ENCODE measurements at places on chromosomes 12 and 14.

DNA sequence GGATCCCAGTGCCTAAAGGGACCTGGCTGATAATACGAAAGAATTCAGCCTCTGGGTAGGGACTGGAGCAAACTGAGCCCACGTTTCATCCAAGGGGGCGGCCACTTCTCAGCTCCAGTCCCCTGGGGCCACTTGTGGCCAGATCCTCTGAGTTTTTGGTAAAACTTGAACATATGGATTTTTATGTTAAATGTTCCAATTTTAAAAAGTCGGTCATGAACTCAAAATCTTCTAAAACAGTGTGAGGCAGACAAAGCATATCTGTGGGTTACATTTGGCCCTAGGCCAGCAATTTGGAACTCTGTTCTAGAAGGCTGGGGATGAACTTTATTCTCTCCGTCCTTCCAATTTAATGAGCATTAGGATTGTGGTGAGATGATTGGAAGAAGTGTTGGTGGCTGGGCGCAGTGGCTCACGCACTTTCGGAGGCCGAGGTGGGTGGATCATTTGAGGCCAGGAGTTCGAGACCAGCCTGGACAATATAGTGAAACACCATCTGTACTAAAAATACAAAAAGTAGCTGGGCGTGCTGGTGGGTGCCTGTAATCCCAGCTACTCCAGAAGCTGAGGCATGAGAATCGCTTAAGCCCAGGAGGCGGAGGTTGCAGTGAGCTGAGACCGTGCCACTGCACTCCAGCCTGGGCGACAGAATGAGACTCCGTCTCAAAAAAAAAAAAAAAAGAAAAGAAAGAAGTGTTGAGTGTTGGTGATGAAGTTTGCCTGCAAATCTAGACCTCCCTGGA is 3.0 kb upstream of the PPP1CC start:
- no peak for DNase-seq

GRCh38 chr12:84619053-84619571 is 293.5 kb downstream of the SLC6A15 start:
- no peak for DNase-seq

GRCh38 chr12:28552251-28552970 is 362.2 kb downstream of the CCDC91 start:
- no peak for DNase-seq

DNA sequence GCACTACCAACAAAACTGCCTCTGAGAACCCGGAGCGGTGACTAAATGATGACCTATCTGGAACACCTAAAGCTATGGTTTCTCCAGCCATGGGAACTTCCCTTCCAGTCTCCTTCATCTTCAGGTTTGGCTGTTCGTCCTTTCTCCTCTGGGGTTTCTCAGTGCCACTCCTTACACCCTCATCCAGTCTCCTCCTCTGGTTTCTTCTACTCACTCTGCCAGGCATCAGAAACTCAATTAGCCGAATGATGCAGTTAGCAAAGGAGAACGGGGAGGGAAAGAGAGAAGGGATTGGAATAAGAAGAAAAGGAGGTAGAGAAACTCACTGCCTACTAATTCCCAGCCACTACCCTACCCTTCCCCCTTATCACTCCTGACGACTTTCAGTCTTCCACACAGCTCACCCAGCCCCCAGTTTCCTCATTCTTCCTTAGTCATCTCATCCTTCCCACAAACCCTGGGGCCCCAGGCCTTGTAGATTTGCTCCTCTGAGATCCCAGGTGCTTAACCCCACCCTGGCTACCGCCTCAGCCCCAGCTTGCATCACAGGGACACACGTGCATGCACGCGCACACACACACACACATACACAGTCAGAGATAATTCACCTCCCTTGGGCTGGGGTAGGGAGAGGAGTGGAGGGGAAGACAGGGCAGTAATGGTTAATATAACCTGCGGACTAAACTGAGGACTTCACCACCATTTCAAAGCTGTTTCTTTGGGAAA is 13.0 kb downstream of the FGD6 start:
- no peak for DNase-seq

- DNase-seq, result no peak
Observed at GRCh38 chr12:124663206-124663605, 95.8 kb upstream of the NCOR2 start.

GRCh38 chr14:26289891-26290486 is 307.8 kb downstream of the NOVA1 start:
- DNase-seq, result no peak

DNA sequence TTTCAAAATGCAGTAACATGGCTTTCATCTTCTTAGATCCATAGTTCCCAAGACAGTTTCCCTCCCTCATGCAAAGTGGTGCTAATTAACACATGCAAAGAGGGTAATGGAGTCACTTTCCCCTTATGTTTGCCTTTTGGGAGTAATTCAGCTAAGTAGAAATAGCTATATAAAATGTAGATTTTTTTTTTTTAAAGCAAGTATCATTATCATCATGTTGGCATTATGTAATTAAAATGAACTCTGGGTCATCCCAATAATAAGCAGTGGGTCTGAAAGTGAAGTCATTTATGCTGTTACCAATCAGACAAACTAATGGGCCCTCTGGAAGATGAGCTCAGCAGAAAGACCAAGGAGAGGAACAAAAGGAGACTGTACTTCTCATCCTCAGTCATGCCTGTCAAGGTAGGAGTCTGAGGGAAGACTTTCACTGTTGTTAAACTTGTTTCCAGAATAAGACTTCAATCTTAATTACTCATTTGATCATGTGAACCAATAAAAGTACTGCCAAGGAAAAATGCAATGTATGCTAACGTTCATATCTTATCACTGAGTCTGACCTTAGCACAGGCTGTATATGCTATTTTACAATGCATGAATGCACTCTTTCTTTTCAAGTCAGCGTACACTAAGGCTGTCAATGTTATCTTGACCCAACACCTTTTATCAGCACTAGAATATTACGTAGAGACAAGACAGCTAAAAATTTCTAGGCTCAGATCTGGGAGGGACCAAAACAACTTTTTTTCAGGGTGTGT is 26.8 kb downstream of the AREL1 start:
- DNase-seq, result no peak

GRCh38 chr12:52228366-52228765 is 4.7 kb upstream of the KRT7 start:
- no peak for DNase-seq

- DNase-seq, result no peak
Observed at GRCh38 chr12:71521125-71521524, 81.5 kb downstream of the LGR5 start.

GRCh38 chr12:132326646-132327045 is 2.7 kb downstream of the GALNT9 start:
- no peak for DNase-seq

DNA sequence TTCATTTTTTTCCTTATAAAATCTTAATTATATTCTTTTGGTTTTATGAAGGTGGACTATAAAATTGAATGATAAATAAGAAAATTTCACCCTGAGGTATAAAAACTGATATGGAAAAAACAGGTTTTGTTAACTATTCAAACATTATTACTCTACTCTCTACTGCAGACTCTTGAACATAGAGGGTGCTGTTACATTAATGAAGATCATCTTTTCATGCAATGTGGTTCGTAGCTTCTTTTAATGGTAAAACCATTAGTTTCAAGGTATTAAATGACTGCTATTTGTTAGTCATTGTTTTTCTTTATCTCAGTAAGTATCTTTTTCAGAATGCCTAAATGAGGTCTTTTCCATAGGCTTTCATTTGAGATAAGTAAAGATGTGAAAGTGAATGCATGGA is 510.4 kb downstream of the SLC16A7 start:
- DNase-seq, result no peak

GRCh38 chr12:98274430-98275130 is 240.8 kb upstream of the TMPO start:
- DNase-seq, result no peak

DNA sequence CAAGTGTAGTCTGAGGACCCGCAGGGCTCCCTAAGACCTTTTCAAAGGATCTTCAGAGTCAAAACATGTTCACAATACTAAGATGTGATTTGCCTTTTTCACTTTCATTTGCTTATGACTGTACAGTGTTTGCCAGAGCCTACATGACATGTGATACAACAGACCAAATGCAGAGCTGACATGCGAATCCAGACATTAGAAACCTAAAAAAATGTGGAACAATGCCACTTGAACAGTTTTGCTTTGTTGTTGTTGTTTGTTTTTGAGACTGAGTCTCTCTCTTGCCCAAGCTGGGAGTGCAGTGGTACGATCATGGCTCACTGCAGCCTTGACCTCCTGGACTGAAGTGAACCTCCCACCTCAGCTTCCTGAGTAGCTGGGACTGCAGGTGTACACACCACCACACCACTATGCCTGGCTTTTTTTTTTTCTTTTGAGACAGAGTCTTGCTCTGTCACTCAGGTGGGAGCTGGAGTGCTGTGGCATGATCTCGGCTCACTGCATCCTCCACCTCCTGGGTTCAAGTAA is 5.3 kb upstream of the RAB35 start:
- no peak for DNase-seq

DNA sequence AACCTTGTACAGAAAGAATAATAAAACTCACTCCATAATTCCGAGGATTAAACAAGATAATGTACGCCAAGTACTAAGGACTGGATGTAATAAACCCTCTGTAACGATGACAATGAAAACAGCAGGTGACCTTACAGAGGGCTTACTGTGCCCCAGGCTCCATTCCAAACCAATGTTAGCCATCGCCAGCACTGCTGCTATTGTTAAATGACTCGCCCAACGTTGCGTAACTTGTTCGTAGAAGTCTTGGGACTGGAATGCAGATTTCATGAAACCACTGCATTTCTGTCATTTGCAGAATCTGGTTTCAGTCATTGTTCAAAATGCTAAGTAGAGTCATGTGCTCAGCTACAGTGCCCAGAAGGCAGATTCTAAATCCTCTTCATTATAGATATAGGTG is 728 bp upstream of the STON2 start:
- DNase-seq, result peak; percentile 82

DNA sequence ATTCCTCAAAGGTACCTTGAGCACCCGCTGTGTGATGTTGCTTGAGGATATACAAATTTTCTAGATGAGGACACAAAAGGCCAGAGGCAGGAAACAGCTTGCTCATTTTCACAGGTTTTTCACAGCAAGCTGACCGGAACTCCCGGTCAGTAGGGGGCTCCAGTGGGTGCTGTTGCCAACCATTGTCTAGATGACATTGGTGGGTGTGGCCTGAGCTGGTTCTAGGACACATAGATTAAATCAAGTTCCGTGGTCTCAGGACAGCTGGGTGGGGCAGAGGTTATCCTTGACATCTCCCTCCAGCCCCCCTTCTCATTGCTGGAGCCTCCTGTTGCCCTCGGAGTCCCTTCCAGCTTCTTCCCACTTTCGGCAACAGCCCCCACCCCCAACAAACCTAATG is 153.6 kb upstream of the FKBP4 start:
- no peak for DNase-seq

- no peak for DNase-seq
Observed at GRCh38 chr12:38477340-38478090, 160.9 kb downstream of the ALG10B start.

GRCh38 chr12:65868133-65868705 is 43.9 kb downstream of the HMGA2 start:
- no peak for DNase-seq

DNA sequence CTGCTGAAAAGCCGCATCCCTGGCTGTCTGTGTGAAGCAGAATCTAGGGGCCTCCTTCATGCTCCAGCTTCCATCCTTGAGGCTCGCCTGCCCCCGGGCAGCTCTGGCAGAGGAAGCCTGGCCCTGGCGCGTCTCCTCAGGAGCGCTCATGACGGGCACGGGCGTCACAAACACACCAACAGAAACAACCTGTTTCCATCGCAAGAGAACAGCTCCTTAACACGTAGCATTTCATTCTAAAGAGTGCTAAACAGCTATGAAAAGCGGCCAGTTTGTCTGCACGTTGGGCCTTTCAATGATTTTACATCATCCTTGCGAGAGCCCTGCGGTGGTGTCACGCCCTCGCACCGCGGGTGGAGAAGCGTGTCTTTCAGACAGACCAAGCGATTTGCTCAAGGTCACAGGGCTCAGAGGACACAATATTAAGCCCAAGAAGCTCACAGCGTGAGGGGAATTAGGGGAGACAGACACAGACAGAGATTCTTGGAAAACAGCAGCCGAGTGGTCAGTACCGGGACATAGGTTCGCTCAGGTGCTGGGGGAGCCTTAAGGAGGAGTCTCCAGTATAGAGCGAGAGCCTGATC is 4.9 kb downstream of the ADGRD1 start:
- no peak for DNase-seq
